Left ventricle myocardium inferior (tissue), 1 donor: ENCODE measurements at places on chromosomes 4 and X. TPM values are rescaled to one million over a fixed set of nuclear protein-coding genes. Genes with fewer than 3 reads are reported as not detected.

STPG2 gene
- total RNA-seq: not detected

DNA sequence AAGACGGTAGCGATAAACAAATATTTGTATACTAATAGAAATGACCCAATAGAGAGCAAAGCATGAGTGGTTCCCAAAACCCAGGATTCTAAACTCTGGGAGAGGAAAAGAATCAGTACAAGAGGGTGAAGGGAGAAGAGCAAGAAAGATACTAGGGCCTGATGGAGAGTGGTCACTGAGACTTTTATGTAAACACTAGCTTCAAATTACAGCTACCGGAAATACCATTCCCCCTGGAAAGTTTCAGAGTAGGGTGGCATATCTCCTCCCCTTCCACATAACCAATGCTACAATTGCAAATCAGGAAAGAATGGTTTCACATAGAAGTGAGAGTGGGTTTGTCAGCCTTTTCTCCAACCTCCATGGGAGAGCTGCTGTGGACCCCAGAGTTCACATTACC, 77.1 kb downstream of the EIF4E start:
- no peaks in the 10 kb centered on the region for H3K4me1 ChIP-seq
- H3K27me3 ChIP-seq: no peaks in the 10 kb centered on the region
- no peaks in the 10 kb centered on the region for H3K36me3 ChIP-seq
- no peak for DNase-seq
- H3K27ac ChIP-seq: no peak overlapping the region

- H3K36me3 ChIP-seq: peaks cover under 1% of the 10 kb centered on the region
- H3K27me3 ChIP-seq: no peaks in the 10 kb centered on the region
- no peak overlapping the region for H3K4me3 ChIP-seq
- H3K4me1 ChIP-seq: peaks cover 5% of the 10 kb centered on the region
- H3K27ac ChIP-seq: no peak overlapping the region
Observed at GRCh38 chr4:124632439-124632838, 80.1 kb downstream of the ANKRD50 start.

- H3K4me3 ChIP-seq: no peak overlapping the region
- no peaks in the 10 kb centered on the region for H3K27me3 ChIP-seq
- H3K36me3 ChIP-seq: no peaks in the 10 kb centered on the region
- H3K27ac ChIP-seq: no peak overlapping the region
- H3K4me1 ChIP-seq: no peaks in the 10 kb centered on the region
- no peak for DNase-seq
Observed at GRCh38 chr4:33302321-33302720, 2582.2 kb downstream of the PCDH7 start.

- no peak overlapping the region for H3K27ac ChIP-seq
- H3K36me3 ChIP-seq: no peaks in the 10 kb centered on the region
- no peak overlapping the region for H3K4me3 ChIP-seq
- no peaks in the 10 kb centered on the region for H3K27me3 ChIP-seq
- DNase-seq: no peak
Observed at GRCh38 chrX:143581240-143581639, 54.7 kb downstream of the SLITRK4 start.

DNA sequence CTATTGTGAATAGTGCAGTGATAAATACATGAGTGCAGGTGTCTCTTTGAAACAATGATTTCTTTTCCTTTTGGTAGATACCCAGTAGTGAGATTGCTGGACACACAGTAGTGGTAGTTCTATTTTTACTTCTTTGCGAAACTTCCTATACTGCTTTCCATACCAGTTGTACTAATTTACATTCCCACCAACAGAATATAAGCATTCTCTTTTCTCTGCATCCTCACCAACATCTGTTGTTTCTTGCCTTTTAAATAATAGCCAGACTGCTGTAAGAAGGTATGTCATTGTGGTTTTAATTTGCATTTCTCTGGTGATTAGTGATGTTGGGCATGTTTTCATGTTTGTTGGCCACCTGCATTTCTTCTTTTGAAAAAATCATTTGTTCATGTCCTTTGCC, 105.9 kb downstream of the COL4A6 start:
- H3K27me3 ChIP-seq: no peaks in the 10 kb centered on the region
- no peak for DNase-seq
- H3K4me1 ChIP-seq: no peaks in the 10 kb centered on the region

- H3K36me3 ChIP-seq: no peaks in the 10 kb centered on the region
- no peak for DNase-seq
- H3K4me3 ChIP-seq: no peak overlapping the region
- H3K4me1 ChIP-seq: no peaks in the 10 kb centered on the region
Observed at GRCh38 chr4:69095301-69095731, 958 bp upstream of the UGT2B7 start.

DNA sequence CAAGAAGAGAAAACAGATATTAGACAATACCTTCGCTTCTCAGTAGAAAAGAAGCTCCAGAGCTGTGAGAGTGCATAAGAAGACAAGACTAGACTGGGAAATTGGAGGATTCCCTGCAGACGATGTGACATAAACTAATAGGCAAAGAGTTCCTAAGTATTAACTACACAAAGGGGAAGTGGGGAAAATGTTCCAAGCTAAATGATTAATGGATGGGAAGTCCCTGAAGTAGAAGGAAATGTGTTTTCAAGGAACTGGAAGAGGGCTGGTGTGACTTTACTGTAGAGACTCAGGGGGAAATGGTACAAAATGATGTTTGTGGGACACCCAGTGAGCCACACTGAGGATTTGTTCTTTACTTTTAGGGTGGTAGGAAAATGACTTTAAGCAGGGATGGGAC, 69.7 kb upstream of the DCLK2 start:
- no peak overlapping the region for H3K27ac ChIP-seq
- DNase-seq: no peak

GRCh38 chr4:142595222-142595871, 250.8 kb downstream of the INPP4B start:
- no peak for DNase-seq
- H3K27ac ChIP-seq: no peak overlapping the region
- H3K27me3 ChIP-seq: no peaks in the 10 kb centered on the region
- H3K4me1 ChIP-seq: no peaks in the 10 kb centered on the region
- no peaks in the 10 kb centered on the region for H3K36me3 ChIP-seq
- no peak overlapping the region for H3K4me3 ChIP-seq

DNA sequence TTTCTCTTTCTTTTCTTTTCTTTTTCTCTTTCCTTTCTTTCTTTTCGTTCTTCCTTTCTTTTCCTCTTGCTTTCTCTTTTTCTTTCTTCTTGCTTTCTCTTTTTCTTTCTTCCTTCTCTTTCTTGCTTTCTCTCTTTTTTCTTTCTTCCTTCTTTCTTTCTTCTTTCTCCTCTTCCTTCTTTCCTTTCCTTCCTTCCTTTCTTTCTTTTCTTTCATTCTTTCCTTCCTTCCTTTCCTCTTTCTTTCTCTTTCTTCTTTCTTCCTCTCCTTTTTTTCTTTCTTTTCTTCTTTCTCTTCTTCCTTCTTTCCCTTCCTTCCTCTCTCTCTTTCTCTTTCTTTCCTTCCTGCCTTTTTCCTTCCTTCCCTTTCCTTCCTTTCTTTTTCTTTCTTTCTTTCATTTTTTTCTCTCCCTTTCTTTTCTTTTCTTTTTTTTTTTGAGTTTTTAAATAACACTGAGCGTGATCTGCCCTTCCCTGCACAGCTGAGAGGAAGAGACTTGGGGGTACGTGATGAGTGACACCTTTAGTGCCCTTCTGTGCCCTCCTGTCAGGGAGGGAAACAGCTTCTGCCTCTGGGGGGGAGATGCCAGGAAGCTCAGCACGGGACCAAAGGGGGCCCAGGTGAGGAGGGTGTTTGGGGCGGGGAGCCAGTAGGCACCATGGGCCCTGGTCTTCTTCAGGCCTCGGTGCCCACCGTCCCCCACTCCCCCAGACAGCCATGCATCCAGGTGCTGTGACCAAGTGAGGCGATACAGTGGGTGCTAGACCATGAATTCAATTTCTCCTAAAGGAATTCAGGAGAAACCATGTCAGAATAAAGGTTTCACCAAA, 36.6 kb upstream of the CDKN2AIP start:
- H3K27me3 ChIP-seq: no peaks in the 10 kb centered on the region
- peak overlapping the region; percentile 62 for H3K4me3 ChIP-seq
- H3K27ac ChIP-seq: peak overlapping the region; percentile 56
- DNase-seq: no peak

- H3K27me3 ChIP-seq: no peaks in the 10 kb centered on the region
- H3K36me3 ChIP-seq: no peaks in the 10 kb centered on the region
- no peaks in the 10 kb centered on the region for H3K4me1 ChIP-seq
- DNase-seq: no peak
- no peak overlapping the region for H3K4me3 ChIP-seq
Observed at GRCh38 chrX:6909396-6909795, 238.1 kb upstream of the STS start.

GRCh38 chr4:128335541-128335940, 47.9 kb upstream of the PGRMC2 start:
- H3K27ac ChIP-seq: no peak overlapping the region
- H3K36me3 ChIP-seq: no peaks in the 10 kb centered on the region
- H3K4me3 ChIP-seq: no peak overlapping the region
- H3K27me3 ChIP-seq: no peaks in the 10 kb centered on the region

PITX2 gene
- not detected for total RNA-seq

SYNPO2 gene
- total RNA-seq: 239 TPM

DNA sequence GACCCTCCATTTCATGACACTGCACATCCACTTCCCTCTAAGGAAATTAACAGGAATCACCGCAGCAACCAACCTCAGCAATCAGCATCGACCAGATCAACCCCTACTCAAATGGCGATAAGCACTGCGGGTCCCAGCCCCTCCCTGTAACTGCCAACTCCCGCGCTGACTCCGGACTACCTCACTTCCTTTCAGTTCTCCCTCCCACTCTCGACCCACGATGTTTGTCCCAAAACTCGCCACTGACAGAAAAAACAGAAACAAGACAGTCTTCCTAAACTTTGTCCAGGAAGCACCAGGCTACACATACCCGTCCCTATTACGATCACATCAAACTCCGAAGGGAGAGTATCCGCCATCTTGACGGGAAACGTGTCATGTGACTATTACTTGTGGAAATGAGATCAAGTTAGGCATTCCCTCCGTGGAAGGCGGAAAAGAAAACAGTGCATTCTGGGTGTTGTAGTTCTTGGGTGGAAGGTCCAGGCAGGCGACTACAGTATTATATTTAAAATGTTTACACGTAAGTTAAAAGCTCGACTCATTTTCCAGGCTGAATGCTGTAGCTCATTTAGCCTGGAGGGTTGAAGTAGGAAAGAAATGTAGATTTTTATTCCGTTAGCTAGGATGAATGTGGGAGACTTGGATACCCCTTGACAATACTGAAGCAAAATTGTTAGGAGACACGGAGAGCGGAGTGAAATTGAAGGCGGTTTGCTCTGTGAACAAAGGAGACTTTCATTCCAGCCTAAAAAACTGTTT, at the start of gene CHM:
Gene CHM (minus strand): TSS at position 385 of the 762 bp plus-strand sequence. CDS start 26 bp downstream, at position 359.
- H3K27me3 ChIP-seq: no peaks in the 10 kb centered on the region
- no peaks in the 10 kb centered on the region for H3K36me3 ChIP-seq
- H3K4me1 ChIP-seq: peaks cover 15% of the 10 kb centered on the region
- H3K4me3 ChIP-seq: peak within 1 kb of the TSS; percentile 77

TCEAL6 gene
- not detected for total RNA-seq

- DNase-seq: no peak
- no peak overlapping the region for H3K27ac ChIP-seq
- H3K4me1 ChIP-seq: no peaks in the 10 kb centered on the region
- H3K4me3 ChIP-seq: no peak overlapping the region
- H3K27me3 ChIP-seq: no peaks in the 10 kb centered on the region
- no peaks in the 10 kb centered on the region for H3K36me3 ChIP-seq
Observed at GRCh38 chr4:158411269-158411668, 110.4 kb upstream of the RXFP1 start.

GRCh38 chrX:150506486-150506885, 61.9 kb upstream of the MTM1 start:
- no peaks in the 10 kb centered on the region for H3K27me3 ChIP-seq
- H3K4me3 ChIP-seq: no peak overlapping the region
- no peaks in the 10 kb centered on the region for H3K36me3 ChIP-seq
- peak overlapping the region; percentile 88 for H3K27ac ChIP-seq
- DNase-seq: no peak

DNA sequence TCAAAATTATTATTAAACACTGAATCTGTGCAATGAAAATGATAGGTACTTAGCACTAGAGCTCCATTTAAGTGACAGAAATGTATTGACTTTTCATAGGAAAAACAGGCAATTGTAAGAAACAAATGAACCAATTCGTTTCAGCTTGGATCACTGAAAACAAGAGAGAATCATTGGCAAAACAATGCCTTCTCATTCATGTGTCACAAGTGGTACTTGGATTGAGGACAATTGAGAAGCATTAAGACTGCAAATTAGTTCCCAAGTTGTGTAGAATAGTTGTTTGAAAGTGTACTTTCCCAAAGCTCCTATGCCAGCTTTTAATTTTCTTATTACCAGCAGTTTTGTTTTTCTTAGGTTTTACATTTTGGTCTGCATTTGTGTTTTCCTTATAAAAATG, 20.6 kb downstream of the CNKSR2 start:
- no peaks in the 10 kb centered on the region for H3K36me3 ChIP-seq
- no peaks in the 10 kb centered on the region for H3K27me3 ChIP-seq
- no peak overlapping the region for H3K4me3 ChIP-seq
- no peaks in the 10 kb centered on the region for H3K4me1 ChIP-seq

PRSS12 gene
- not detected for total RNA-seq

DNA sequence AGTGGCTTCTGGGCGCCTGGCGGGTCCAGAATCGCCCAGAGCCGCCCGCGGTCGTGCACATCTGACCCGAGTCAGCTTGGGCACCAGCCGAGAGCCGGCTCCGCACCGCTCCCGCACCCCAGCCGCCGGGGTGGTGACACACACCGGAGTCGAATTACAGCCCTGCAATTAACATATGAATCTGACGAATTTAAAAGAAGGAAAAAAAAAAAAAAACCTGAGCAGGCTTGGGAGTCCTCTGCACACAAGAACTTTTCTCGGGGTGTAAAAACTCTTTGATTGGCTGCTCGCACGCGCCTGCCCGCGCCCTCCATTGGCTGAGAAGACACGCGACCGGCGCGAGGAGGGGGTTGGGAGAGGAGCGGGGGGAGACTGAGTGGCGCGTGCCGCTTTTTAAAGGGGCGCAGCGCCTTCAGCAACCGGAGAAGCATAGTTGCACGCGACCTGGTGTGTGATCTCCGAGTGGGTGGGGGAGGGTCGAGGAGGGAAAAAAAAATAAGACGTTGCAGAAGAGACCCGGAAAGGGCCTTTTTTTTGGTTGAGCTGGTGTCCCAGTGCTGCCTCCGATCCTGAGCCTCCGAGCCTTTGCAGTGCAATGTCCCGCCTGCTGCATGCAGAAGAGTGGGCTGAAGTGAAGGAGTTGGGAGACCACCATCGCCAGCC, at the start of gene ATOH1:
Gene ATOH1 (plus strand): TSS at position 422 of the 663 bp plus-strand sequence. CDS start 174 bp downstream, at position 596.
- H3K4me1 ChIP-seq: peaks cover 29% of the 10 kb centered on the region
- H3K27me3 ChIP-seq: peaks cover 82% of the 10 kb centered on the region
- no peak within 1 kb of the TSS for H3K27ac ChIP-seq
- peak within 1 kb of the TSS; percentile 63 for H3K4me3 ChIP-seq
- H3K36me3 ChIP-seq: no peaks in the 10 kb centered on the region

GRCh38 chr4:7638489-7638888, 203.8 kb upstream of the PSAPL1 start:
- no peaks in the 10 kb centered on the region for H3K4me1 ChIP-seq
- H3K4me3 ChIP-seq: no peak overlapping the region
- DNase-seq: no peak
- no peak overlapping the region for H3K27ac ChIP-seq
- peaks cover 50% of the 10 kb centered on the region for H3K27me3 ChIP-seq
- H3K36me3 ChIP-seq: no peaks in the 10 kb centered on the region

- peaks cover 9% of the 10 kb centered on the region for H3K4me1 ChIP-seq
- H3K27me3 ChIP-seq: no peaks in the 10 kb centered on the region
- no peak overlapping the region for H3K4me3 ChIP-seq
- no peaks in the 10 kb centered on the region for H3K36me3 ChIP-seq
Observed at GRCh38 chr4:141432000-141432712, 204.2 kb upstream of the IL15 start.

GRCh38 chr4:8121292-8122015, 37.2 kb downstream of the ABLIM2 start:
- H3K4me3 ChIP-seq: no peak overlapping the region
- H3K36me3 ChIP-seq: no peaks in the 10 kb centered on the region
- peaks cover 37% of the 10 kb centered on the region for H3K4me1 ChIP-seq
- DNase-seq: no peak
- H3K27me3 ChIP-seq: no peaks in the 10 kb centered on the region

FHDC1 gene
- total RNA-seq: 0.38 TPM
